ENCODE measurements at places on chromosomes 6 and 20. TPM values are rescaled to one million over a fixed set of nuclear protein-coding genes. Genes with fewer than 3 reads are reported as not detected.

- no peaks in the 10 kb centered on the region for H3K36me3 ChIP-seq
- peaks cover 91% of the 10 kb centered on the region for H3K27me3 ChIP-seq
- DNase-seq, result no peak
Observed at GRCh38 chr20:61840779-61841455, 224.8 kb downstream of the TAF4 start.

DNA sequence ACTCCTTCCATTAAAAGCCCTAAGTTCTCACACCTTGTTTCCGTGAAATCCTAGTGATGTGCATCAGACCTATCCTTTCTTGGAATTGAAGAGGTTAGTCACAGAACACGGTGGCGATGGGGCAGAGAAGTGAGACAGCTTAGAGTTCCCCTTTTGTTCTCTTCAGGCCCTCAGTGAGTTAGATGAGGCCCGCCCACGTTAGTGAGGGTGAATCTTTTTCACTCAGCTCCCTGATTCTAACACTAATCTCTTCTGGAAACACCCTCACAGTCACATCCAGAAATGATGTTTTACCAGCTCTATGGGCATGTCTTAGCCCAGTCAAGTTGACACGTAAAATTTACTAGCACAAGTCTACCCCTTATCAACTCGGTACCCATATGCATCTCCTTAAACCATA is 172.7 kb upstream of the NOX3 start:
- no peaks in the 10 kb centered on the region for H3K36me3 ChIP-seq
- no peaks in the 10 kb centered on the region for H3K27me3 ChIP-seq
- peaks cover 14% of the 10 kb centered on the region for H3K4me1 ChIP-seq
- no peak overlapping the region for H3K4me3 ChIP-seq
- H3K27ac ChIP-seq, result no peak overlapping the region

DNA sequence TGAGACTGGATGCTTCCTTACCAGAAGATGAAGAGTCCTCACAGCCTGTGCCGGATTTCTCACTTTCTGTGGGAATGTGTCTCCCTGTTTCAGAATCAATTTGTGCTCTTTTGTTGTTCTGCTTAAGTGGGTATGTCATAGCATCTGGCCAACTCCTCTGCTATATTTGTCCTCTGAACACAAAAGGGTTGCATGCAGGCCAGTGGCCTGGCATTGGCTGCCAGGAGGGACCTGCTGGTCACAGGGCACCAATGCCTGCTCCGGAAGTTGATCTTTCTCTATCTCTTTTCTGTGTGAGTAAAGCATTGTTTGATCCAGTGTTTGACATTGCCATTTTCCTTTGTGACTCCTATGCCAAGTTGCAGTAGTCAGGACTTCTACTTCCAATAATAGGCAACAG is 47.8 kb downstream of the JARID2 start:
- H3K36me3 ChIP-seq, result 0 out of 2 replicates have a peak, but pooled peaks cover 3% of the 10 kb centered on the region
- H3K27me3 ChIP-seq, result no peaks in the 10 kb centered on the region
- H3K4me1 ChIP-seq, result peaks cover 21% of the 10 kb centered on the region

DNA sequence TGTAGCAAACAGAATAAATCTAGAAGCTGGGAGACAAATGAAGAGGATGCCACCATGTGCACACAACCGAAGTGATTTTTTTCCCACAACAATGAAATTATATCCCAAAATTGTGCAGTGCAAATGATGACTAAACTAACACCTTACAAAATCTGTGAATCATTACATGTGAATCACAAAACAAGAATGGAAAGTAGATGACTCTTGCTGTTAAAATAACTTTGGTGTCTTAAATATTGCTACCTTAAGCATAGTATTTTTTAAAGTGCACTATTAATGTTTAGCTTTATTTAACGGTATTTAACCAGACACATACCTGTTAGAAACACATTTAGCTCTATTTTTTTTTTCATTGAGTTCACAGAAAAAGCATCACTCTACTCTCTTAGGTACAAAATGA is 190.8 kb downstream of the TBC1D32 start:
- H3K27ac ChIP-seq, result no peak overlapping the region
- no peak overlapping the region for H3K4me3 ChIP-seq
- H3K27me3 ChIP-seq, result no peaks in the 10 kb centered on the region
- DNase-seq, result no peak

Gene CARMIL1
- total RNA-seq, result 17.0 TPM

GRCh38 chr20:14478126-14478525 is 140.7 kb upstream of the FLRT3 start:
- no peak for DNase-seq
- H3K4me3 ChIP-seq, result no peak overlapping the region
- H3K27ac ChIP-seq, result no peak overlapping the region
- H3K4me1 ChIP-seq, result peaks cover 7% of the 10 kb centered on the region
- H3K36me3 ChIP-seq, result no peaks in the 10 kb centered on the region
- no peaks in the 10 kb centered on the region for H3K27me3 ChIP-seq

Gene ETV7
- not detected for total RNA-seq

GRCh38 chr20:61705386-61706258 is 360.1 kb downstream of the TAF4 start:
- no peaks in the 10 kb centered on the region for H3K4me1 ChIP-seq
- no peak overlapping the region for H3K4me3 ChIP-seq
- peaks cover 99% of the 10 kb centered on the region for H3K27me3 ChIP-seq
- DNase-seq, result no peak

GRCh38 chr6:125983246-125983945 is 2.9 kb upstream of the TRMT11 start:
- DNase-seq, result peak; percentile 45
- H3K4me3 ChIP-seq, result no peak overlapping the region
- H3K4me1 ChIP-seq, result peaks cover 37% of the 10 kb centered on the region
- no peak overlapping the region for H3K27ac ChIP-seq
- no peaks in the 10 kb centered on the region for H3K36me3 ChIP-seq
- no peaks in the 10 kb centered on the region for H3K27me3 ChIP-seq

DNA sequence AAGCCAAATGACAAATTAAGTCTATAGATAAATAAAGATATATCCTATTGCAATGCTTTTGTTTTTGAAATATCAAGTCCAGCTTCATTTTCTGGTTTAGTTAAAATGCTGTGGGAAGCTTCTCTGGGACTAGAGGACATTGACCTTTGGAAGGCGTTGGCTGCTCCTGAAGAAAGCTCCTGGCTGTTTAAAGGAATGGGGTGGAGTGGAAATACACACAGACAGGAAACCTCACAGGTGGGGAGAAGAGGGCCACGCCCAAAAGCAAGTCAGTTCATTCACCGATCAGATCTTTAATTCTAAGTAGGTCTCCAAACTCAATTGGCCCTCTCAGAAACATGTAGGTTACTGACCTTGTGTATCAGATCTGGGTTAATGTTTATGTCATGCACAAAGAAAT is 59.6 kb downstream of the SPTLC3 start:
- no peak overlapping the region for H3K27ac ChIP-seq
- peaks cover 13% of the 10 kb centered on the region for H3K4me1 ChIP-seq
- DNase-seq, result peak; percentile 45
- H3K36me3 ChIP-seq, result no peaks in the 10 kb centered on the region
- H3K27me3 ChIP-seq, result no peaks in the 10 kb centered on the region
- H3K4me3 ChIP-seq, result no peak overlapping the region

GRCh38 chr6:92139601-92140000 is 1279.8 kb downstream of the EPHA7 start:
- H3K27me3 ChIP-seq, result no peaks in the 10 kb centered on the region
- no peak for DNase-seq
- H3K27ac ChIP-seq, result no peak overlapping the region
- no peaks in the 10 kb centered on the region for H3K4me1 ChIP-seq
- no peak overlapping the region for H3K4me3 ChIP-seq
- H3K36me3 ChIP-seq, result no peaks in the 10 kb centered on the region

Measured in PC-3 (cell line).